C1 segment of cervical spinal cord (tissue), 14 donors: ENCODE measurements at places on chromosomes 13 and 19.
A peak's percentile ranks its signal among the peaks of the same experiment; 100 is the strongest.

DNA sequence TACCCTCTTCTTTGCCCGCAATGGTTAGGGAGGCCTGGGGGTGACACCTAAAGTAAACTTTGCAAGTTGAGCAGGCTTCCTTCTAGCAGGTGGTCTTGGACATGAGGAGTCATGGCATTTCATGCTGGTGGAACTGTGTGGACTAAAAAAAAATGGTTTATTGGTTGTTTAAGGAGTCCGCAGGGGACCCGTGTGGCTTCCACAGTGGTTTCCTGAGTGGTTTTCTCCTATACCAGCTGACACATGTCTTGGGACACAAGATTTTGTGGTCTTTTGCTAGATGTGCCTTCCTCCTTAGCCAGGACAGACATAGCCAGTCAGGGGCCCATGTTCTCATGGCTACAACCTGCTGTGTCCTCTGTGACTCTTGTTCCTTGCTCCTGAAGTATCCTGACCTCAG lies 1.5 kb downstream of the ZNF543 start:
- DNase-seq: no peak

GRCh38 chr13:80265348-80265747 lies 75.6 kb downstream of the SPRY2 start:
- no peak for DNase-seq

GRCh38 chr19:45349430-45349941 lies 8.9 kb downstream of the KLC3 start:
- DNase-seq: no peak

DNA sequence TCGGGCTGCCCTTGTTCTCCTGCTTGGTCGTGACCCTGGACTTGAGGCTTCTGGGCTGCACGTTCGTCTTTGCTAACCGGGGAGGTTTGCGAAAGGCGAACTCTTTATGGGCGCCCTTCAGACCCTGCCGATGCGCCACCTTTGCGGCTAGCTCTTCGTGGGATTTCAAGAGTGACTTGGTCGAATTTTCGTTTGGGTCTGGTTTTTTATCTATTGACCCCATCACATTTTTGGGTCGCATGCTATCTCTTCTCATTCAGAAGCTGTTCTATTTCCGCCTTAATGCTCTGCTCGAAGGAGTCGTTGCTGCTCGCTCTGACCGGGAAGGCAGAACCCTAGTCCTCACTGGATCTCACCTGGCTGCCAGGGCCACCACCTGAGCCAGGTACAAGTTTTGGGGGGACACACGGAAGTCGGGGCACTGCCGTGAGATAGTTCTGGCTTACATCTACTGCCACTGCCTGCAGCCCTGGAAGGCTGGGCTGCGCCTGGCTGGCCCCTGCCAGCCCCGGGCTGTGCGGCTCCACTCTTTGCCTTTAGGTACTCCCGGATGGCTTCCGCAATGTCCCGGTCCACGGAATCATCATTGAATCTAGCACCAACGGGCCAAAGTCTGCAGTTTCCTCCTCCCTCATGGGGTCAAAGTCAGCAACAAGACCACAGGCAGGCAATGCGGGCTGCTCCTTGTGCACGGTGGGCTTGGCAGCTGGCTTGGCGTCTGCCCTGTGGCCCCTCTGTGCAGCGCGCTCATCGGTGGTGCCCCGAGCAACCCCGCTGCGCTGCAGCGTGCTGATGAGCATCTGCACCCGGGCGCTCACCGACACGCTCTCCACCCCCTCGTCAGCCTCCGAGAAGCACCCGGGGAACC lies 16.2 kb downstream of the RB1 start:
- DNase-seq: no peak

GRCh38 chr19:33134571-33135041 lies 2.7 kb downstream of the WDR88 start:
- DNase-seq: no peak

DNA sequence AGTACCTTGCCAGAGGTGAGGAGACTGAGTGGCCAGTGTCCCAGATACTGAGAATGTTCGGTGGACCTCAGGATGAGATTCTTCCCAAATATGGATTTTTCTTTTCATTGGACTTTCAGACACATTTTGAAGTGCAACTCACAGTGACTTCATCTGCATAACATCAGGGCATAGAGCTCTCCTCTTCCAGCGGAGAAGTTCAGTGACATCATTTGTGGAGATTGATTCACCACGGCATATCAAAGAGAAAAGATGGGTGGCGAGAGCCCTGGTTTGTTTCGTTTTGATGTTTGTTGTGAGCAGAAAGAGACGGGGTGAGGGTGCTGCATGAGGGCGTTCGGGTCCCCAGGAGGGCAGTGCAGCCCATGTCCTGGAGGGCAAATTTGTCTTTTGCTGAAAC lies 120.1 kb upstream of the GPR12 start:
- DNase-seq: no peak

GRCh38 chr13:32008518-32009175 lies 22.9 kb upstream of the FRY start:
- DNase-seq: no peak

GRCh38 chr19:6551607-6552450 lies 21.0 kb downstream of the TNFSF9 start:
- no peak for DNase-seq

DNA sequence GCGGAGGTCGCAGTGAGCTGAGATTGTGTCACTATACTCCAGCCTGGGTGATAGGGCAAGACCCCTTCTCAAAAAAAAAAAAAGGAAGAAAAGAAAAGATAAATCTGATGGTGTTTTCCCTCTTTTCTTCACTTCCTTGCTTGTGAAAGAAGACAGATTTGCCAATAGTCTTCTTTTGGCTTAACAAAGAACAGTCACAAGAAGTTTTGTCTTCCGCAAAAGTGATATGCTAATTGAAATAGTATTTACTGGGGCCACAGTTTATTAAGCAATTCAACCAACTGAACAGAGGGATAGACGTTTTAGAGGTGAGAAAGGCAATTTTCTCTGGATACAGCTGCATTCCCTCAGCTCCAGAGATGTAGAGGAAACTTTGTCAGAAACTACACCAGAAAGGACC lies 22.9 kb upstream of the PLAUR start:
- DNase-seq: no peak

DNA sequence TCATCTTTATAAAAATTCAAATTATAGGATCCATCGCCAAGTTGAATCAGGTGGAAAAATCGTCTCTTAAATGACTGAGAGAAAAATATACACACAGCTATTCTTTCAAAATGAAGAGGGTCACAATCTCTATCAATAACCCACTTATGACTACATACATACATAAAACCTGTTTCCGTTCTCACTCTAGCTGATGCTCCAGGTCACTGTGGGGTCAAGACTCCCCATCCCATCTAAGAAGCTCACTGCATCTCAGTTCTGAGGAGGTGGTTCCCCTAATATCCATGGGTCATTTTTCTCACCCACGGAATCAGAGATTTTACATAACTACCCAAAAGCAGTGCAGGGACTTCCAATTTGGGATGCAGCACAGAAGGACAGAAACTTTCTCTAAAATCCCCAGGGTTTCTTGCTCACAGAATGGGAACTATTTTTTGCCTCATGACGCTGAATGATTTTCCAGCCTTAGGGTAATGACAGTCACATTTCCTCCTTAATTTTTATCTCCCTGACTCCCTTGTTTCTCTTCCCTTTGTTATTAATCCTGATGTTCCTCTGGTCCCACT lies 56.8 kb downstream of the DOCK9 start:
- no peak for DNase-seq

GRCh38 chr13:113500530-113501265 lies 10.2 kb upstream of the DCUN1D2 start:
- DNase-seq: no peak

DNA sequence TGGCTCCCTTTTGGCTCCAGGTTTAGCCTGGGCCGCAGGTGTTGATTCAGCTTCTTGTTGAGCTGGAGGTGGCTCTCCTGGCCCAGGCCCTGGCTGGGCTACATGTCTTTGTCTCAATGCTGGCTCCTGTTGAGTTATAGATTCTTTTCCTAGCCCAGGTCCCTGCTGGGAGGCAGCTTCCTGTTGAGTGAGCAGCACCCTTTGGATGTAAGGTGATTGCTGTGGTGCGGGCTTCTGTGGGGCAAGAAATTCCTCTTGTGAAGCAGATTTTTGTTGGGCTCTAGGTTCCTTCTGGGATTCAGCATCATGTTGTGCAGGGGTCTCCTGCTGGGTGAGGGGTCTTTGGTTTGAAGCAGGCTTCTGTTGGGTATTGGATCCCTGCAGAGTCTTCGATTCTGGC lies 545 bp downstream of the LIPE start:
- no peak for DNase-seq

- no peak for DNase-seq
Observed at GRCh38 chr19:8846819-8847218, 14.6 kb downstream of the MBD3L1 start.

GRCh38 chr19:5308451-5309437 lies 31.9 kb downstream of the PTPRS start:
- peak; percentile 72 for DNase-seq

GRCh38 chr13:72463561-72463960 lies 263.9 kb downstream of the MZT1 start:
- no peak for DNase-seq

GRCh38 chr13:26629260-26629825 lies 71.9 kb downstream of the WASF3 start:
- DNase-seq: no peak

- no peak for DNase-seq
Observed at GRCh38 chr13:110642291-110642981, 27.1 kb downstream of the NAXD start.
